ENCODE measurements at places on chromosomes 1 and 21. TPM values are rescaled to one million over a fixed set of nuclear protein-coding genes. Genes with fewer than 3 reads are reported as not detected.

Gene ECM1
- 5.5 TPM for total RNA-seq

- DNase-seq: no peak
Measured at GRCh38 chr1:208013210-208013609, 102.3 kb upstream of the CD34 start.

DNA sequence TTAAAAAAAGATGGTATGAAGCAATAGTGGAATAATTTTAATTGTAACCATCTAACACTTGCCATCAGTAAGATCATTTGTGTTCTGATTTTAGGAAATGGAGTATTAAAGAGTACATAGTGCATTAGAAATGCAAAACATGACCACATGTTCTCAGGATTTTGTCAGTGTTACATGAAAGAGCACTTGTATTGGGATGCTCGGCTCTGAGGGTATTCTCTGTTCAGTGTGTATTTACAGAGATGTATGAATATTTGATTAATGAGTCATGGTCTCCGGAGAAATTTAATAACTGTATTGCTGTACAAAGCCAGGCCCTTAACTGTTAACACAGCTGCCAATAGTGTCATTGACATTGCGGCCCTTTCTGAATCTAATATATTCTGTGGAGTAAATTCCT is 91.7 kb downstream of the ATG4C start:
- no peak for DNase-seq

DNA sequence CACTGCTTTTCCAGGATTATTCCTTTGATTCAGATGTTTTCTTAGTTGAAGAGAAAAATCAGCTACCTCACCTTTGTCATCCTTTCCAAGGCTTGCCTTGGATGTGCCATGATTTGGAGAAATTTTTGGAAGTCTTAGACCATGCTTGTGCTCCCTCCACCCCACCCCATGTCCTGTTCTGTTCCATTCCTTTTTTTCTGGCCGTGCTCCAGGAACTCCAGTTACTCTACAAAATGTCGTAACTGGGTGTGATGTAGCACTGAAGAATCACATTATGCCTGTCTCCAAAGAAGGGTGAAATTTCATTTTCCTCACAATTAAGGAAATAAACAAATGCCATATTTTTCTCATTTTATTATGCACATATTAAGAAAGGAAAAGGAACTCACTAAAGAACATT is 217.8 kb upstream of the ZRANB2 start:
- DNase-seq: no peak

GRCh38 chr1:214516434-214517326 is 34.7 kb downstream of the PTPN14 start:
- no peak for DNase-seq

Gene WNT9A
- 0.54 TPM for total RNA-seq

GRCh38 chr1:145782272-145783099 is 41.4 kb downstream of the RNF115 start:
- no peak for DNase-seq

GRCh38 chr1:22342734-22343191 is 108.9 kb upstream of the ZBTB40 start:
- DNase-seq: no peak

Measured in neural crest cell (in vitro differentiated cells).